ENCODE measurements at places on chromosomes 12 and 14. TPM values are rescaled to one million over a fixed set of nuclear protein-coding genes. Genes with fewer than 3 reads are reported as not detected.

DNA sequence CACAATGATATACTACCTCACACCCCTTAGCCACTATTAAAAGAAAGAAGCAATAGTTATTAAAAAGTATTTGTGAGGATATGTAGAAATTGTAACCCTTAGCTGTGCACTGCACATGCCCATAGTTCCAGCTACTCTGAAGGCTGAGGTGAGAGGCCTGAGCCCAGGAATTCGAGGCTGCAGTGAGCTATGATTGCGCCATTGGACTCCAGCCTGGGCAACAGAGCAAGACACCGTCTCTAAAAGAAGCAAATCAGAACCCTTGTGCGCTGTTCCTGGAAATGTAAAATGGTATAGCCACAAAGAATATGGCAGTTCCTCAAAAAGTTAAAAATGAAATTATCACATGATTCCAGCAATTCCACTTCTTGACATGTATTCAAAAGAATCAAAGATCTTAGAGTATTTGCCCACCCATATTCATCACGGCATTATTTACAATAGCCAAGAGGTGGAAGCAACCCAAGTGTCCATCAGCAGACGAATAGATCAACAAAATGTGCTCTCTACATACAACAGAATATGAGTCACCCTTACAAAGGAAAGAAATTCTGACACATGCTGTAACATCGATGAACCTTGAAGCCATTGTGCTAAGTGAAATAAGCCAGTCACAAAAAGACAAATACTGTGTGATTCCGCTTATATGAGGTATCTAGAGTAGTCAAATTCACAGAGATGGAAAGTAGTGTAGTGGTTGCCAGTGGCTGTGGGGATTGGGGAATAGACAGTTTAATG lies 23.7 kb upstream of the YLPM1 start:
- H3K27me3 ChIP-seq: no peaks in the 10 kb centered on the region
- H3K36me3 ChIP-seq: peaks cover 15% of the 10 kb centered on the region
- no peaks in the 10 kb centered on the region for H3K4me1 ChIP-seq
- H3K27ac ChIP-seq: no peak overlapping the region

- H3K27me3 ChIP-seq: no peaks in the 10 kb centered on the region
- peaks cover 9% of the 10 kb centered on the region for H3K4me1 ChIP-seq
- DNase-seq: no peak
- no peaks in the 10 kb centered on the region for H3K36me3 ChIP-seq
Measured at GRCh38 chr14:34693228-34693939, 21.0 kb downstream of the CFL2 start.

CD27 gene
- not detected for total RNA-seq

DNA sequence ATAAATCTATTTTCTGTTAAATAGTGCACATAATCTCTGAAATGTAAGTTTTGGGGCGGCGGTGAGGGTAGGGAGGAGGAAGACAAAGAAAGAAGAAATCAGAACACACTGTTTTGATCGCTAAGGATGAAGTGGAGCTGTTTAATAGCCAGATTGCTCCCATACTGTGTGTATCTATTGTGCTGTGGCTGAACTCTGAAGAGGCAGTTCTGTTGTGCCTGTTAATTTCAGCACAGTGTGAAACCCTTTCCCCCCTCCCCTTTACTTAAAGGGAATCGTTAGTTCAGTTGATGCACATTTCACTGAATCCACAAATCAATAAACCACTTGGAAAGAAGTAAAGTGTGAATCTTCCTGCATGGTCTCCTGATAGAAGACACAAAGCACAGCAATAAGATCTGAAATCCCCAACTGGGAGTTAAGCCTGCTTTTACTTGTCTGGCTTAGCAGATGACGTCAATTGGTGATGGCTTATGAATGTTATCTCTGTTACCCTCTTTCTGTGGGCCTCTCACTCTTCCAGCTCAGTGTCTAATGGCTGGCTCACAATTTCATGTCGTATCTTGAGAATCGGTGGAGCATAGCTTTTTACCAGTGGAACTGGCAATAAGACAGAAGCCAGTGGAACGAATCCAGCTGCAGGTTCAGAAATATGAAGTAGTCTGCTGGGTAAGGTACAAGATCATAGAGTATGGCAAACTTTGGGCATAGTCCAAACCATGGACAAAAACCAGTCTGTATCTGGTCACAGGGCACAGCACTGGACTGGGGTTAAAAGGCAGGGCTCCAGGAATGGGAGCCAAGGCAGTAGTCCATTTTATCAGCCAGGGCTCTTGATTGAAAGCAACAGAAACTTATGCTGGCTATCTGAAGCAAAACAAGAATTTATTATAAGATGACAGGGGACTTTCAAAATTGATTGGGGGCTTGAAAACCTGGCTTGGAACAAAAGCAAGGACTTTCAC lies 413.5 kb upstream of the SEL1L start:
- H3K27me3 ChIP-seq: no peaks in the 10 kb centered on the region
- DNase-seq: no peak
- no peaks in the 10 kb centered on the region for H3K36me3 ChIP-seq
- no peak overlapping the region for H3K4me3 ChIP-seq
- H3K27ac ChIP-seq: no peak overlapping the region

TBK1 gene
- total RNA-seq: 20.5 TPM

DNA sequence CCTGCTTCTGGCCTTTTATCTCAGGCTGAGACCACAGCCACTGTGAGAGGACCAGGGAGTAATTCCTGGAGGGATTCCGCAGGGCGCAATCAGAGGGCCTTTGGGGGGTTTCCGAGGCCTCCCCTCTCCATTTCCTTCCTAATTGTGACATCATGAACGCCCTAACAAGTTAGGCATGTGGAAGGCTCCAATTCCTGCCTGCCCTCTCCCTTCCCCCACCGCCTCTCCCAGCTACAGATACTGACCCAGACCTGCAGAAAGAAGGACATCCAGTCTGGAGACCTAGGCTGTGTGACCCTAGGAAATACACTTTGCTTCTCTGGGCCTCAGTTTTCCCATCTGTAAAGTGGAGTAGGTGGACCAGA lies 637.9 kb downstream of the MED13L start:
- peaks cover 8% of the 10 kb centered on the region for H3K27me3 ChIP-seq
- no peak overlapping the region for H3K27ac ChIP-seq
- no peak overlapping the region for H3K4me3 ChIP-seq
- DNase-seq: no peak
- H3K36me3 ChIP-seq: no peaks in the 10 kb centered on the region

ATF7 gene
- 44.4 TPM for total RNA-seq

GRCh38 chr14:21215130-21215878 lies 53.9 kb downstream of the HNRNPC start:
- no peak overlapping the region for H3K4me3 ChIP-seq
- peak overlapping the region; percentile 83 for H3K27ac ChIP-seq
- H3K4me1 ChIP-seq: peaks cover 69% of the 10 kb centered on the region
- no peak for DNase-seq
- H3K36me3 ChIP-seq: peaks cover 40% of the 10 kb centered on the region
- no peaks in the 10 kb centered on the region for H3K27me3 ChIP-seq

GRCh38 chr12:70364695-70365397 lies 1.2 kb upstream of the KCNMB4 start:
- no peaks in the 10 kb centered on the region for H3K36me3 ChIP-seq
- DNase-seq: no peak
- H3K4me3 ChIP-seq: peak overlapping the region; percentile 75
- H3K4me1 ChIP-seq: peaks cover 20% of the 10 kb centered on the region
- peaks cover 8% of the 10 kb centered on the region for H3K27me3 ChIP-seq

DNA sequence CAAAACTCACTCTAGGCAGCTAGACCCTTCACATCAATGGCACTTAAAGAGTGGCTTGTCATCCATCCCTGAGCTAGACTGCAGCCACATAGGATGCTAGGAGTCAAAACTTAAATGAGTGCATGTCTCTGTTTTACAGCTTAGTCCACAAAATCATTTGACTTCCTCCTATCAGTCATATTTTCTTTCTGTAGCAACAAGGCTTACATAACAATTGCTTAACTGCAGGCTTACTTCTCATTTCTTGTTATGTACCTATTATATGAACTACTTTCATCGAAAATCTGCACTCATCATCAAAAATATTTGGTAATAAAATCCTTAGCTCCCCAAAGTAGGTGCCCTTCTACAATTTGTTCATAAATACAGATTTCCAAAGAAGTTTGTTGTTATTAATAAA lies 30.1 kb downstream of the CLEC1A start:
- H3K4me1 ChIP-seq: no peaks in the 10 kb centered on the region
- no peak overlapping the region for H3K27ac ChIP-seq
- no peaks in the 10 kb centered on the region for H3K27me3 ChIP-seq
- no peak overlapping the region for H3K4me3 ChIP-seq
- H3K36me3 ChIP-seq: no peaks in the 10 kb centered on the region
- DNase-seq: no peak

OVCH1 gene
- 0.89 TPM for total RNA-seq

FAIM2 gene
- total RNA-seq: 1.3 TPM

KRT6A gene
- total RNA-seq: not detected

DNA sequence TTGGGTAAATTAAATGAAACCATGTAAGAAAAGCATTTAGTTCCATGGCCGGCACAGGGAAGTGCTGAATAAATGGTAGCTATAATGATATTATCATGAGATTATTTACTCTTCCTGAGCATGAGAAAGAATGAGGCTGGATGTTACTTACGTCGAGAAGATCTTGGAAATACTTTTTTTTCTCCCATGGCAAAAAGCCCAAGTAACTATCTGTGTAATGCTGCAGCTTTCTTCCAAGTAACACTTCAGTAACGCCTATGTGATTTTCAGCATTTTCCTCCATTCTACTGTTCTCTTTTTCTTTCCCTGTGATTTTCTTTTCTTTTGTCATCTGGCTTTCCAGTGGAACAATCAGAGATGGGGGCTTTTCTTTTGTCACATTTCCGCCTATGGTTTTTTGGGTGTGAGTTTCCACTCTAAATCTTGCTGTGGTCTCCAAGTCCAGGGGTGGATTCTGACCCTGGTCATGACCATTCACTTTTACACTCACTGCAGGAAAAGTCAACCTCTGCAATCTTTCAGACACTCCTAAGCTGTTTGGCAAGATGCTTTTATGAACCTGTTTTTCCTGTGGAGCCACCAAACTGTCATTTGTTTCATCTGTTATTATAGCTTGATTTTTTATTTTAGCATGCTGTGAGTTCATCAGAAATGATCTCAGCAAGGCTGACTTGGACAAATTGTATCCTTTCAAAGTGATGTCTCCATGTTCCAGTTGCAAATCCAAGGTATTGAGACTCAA lies 25.0 kb upstream of the SYCP3 start:
- no peaks in the 10 kb centered on the region for H3K27me3 ChIP-seq
- H3K36me3 ChIP-seq: peaks cover 5% of the 10 kb centered on the region
- H3K4me1 ChIP-seq: peaks cover 9% of the 10 kb centered on the region
- no peak overlapping the region for H3K27ac ChIP-seq
- no peak overlapping the region for H3K4me3 ChIP-seq
- no peak for DNase-seq

GRCh38 chr12:90841336-90841735 lies 113.6 kb downstream of the CCER1 start:
- no peak overlapping the region for H3K27ac ChIP-seq
- peaks cover 6% of the 10 kb centered on the region for H3K4me1 ChIP-seq
- DNase-seq: no peak
- no peaks in the 10 kb centered on the region for H3K27me3 ChIP-seq
- H3K36me3 ChIP-seq: no peaks in the 10 kb centered on the region
- H3K4me3 ChIP-seq: no peak overlapping the region

- peaks cover 10% of the 10 kb centered on the region for H3K4me1 ChIP-seq
- no peak overlapping the region for H3K27ac ChIP-seq
- DNase-seq: no peak
- H3K36me3 ChIP-seq: no peaks in the 10 kb centered on the region
- H3K4me3 ChIP-seq: no peak overlapping the region
Measured at GRCh38 chr14:39217214-39217879, 16.4 kb upstream of the MIA2 start.

GRCh38 chr14:90697132-90697531 lies 119.1 kb downstream of the TTC7B start:
- no peaks in the 10 kb centered on the region for H3K27me3 ChIP-seq
- peaks cover 18% of the 10 kb centered on the region for H3K4me1 ChIP-seq
- H3K27ac ChIP-seq: no peak overlapping the region
- H3K36me3 ChIP-seq: no peaks in the 10 kb centered on the region
- no peak overlapping the region for H3K4me3 ChIP-seq
- no peak for DNase-seq

GRCh38 chr12:49874142-49874897 lies 29.4 kb downstream of the FAIM2 start:
- H3K36me3 ChIP-seq: no peaks in the 10 kb centered on the region
- H3K4me3 ChIP-seq: no peak overlapping the region
- peak; percentile 41 for DNase-seq
- H3K27me3 ChIP-seq: no peaks in the 10 kb centered on the region

DNA sequence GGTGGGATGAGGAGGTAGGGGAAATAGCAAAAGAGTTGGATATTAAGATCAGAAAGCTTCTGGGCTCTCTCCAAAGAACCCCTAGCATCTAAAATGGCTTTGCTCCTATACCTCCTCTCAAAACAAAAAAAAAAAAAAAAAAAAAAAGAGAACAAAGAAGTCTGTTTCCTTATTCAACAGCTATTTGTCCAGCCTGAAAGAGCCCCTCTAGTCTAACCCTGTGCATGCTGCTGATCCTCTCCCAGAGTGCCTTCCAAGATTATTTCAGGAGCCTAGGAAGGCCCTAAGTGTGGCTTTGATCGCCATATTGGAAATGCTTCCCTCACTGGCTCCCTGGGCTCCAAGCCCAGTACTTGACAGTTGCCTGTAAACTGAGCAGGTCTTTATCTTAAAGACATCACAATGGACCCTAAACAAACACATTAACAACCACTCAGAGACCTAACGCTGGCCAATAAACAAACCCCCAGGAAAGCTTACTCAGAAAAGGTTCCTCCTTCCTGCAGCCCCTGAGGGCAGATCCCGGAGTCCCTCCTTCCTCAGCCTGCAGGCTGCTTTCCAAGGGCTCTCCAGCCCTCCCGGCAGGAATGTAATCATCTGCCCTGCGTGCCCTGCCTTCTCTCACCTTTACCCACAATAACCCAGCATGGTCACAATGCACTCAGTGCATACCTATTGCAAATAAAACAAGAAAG lies 17.4 kb upstream of the COL2A1 start:
- H3K4me1 ChIP-seq: no peaks in the 10 kb centered on the region
- no peaks in the 10 kb centered on the region for H3K36me3 ChIP-seq
- no peak overlapping the region for H3K27ac ChIP-seq
- H3K4me3 ChIP-seq: no peak overlapping the region
- DNase-seq: no peak

PTPRR gene
- total RNA-seq: not detected

GRCh38 chr12:97924122-97924521 lies 461.5 kb downstream of the RMST start:
- H3K4me3 ChIP-seq: no peak overlapping the region
- peaks cover 10% of the 10 kb centered on the region for H3K4me1 ChIP-seq
- no peaks in the 10 kb centered on the region for H3K36me3 ChIP-seq
- no peaks in the 10 kb centered on the region for H3K27me3 ChIP-seq
- DNase-seq: no peak

DNA sequence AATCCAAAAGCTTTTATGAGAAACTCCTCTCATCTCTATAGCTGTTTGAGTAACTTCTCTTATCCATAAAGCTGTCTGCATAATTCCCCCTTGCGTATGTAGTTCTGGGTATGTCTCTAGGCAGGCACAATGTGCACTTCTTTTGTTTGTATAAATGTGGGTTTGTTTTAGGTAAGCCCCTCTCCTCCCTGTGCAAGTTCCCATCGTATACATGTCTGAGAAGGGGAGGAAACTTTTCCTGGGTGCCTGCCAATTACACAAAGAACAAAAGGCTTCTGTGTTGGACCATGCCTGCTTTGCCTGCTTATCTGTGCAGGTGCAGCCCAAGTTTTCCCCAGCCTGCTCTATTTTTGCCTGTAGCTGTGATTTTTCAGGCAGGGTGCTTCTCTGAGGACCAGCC lies 96.7 kb downstream of the CCER1 start:
- H3K4me3 ChIP-seq: no peak overlapping the region
- no peak for DNase-seq
- peaks cover 7% of the 10 kb centered on the region for H3K4me1 ChIP-seq
- H3K27ac ChIP-seq: no peak overlapping the region
- no peaks in the 10 kb centered on the region for H3K36me3 ChIP-seq

Data from chondrocyte (in vitro differentiated cells).